ENCODE measurements at places on chromosomes 5 and 9.

- no peak for DNase-seq
Measured at GRCh38 chr9:113526841-113527240, 63.3 kb downstream of the RGS3 start.

DNA sequence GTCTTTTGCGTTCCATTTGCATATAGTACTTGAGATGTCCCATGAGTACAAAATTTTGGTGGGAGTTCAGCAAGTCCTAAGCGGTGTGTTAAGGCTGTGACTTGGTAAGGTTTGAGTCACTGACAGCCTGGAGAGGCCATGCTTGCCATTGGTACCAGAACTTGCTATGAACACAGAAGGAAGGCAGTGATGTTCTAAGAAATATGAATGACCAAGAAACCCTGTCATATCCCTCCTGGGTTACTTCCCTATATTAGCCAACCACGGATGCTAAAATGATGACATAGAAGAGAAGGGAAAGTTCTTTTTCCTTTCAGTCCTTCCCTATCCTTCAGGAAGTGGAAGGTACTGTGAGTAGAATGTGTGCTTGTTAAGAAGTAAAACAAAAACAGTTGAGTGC, 136.7 kb downstream of the GCNT1 start:
- no peak for DNase-seq

DNA sequence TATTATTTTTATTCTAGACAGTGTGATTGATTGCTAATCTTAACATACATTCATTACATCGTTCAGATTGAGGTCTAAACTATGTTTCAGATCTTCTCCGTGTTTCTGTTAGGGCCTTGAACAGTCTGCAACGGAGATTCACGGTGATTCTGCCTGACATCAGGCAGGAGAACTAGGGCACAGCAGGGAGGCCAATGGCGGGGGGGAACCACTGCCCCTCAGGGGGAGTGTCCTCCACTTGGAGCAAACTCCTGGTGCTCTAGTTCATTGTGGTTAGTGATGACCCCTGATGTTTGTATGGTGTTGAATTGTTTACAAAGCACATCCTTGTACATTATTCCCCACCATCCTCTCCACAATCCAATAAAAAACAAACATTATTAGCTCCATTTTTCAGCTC, 173.5 kb downstream of the ZNF608 start:
- no peak for DNase-seq

DNA sequence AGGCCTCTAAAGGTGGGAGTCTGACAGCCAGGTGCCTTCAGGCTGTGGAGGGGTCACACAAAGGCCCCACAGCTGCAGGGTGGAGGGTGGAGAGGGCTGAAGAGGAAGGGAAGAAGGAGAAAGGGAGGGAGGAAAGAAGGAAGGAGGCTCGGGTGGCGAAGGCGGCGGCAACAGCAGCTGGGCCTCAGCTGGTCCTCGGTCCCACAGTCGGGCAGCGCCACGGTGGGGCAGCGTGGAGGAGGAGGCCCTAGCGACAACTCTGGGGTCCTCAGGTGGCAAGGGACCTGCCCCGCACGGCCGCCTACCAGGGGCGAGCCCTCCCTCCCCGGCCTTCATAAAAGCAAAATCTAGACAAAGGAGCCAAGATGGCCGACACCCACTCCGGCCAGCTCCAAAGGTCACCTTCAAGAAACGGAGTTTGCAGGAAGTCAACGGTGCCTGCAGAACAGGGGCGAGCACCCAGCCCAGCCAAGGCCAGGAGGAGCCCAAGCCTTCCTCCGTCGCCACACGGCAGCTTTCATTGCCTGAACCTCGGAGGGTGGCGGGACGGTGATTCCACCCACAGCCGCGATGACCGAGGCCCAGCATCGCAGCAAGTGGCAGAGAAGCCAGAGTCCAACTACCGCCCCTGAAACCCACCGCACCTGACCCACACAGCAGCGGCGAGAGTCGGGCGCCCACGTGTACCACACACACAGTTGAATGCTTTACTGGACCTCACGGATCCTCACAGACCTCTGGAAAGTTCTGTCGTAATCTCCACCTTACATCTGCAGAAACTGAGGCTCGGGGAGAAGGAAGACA, 98.7 kb downstream of the VAV2 start:
- DNase-seq: no peak

DNA sequence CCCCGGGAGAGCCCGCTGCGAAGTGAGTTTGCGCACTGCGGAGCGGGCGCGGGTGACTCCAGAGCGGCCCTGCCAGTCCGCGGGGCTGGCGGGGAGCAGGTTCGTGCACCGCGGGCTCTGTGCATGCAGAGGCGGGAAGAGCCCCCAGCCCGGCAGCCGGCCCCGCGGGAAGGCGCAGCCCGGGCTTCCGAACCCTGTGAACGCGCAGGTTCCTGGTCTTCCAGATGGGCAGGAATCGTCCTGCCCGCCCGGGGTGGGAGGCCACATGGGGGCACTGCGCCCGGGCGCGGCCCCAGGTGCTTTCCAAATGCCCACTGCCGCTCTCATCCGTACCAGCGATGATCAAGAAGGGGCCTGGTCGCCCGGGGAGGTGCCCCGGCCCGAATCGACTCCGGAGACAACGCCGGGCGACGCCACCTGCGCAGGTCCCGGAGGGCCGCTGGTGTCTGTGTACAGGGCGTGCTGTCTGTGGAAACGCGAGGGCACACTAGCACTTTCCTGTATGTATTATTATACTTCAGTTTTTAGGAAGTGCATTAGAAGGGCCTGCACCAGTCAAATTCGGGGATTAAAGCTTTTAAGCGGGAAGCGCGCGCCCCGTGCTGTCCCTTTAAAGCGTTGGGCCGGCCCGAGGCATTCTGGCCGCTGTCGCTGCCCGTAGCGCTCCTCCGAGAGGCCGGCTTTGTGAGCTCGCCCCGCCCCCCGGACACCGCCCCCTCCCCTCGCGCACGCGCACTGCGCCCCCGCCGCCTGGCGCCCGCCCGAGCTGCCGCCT, at the start of gene WDR5:
Gene WDR5, plus strand, starts transcription at position 740 of the 775 bp plus-strand sequence. CDS start 3,796 bp downstream, outside the sequence.
- peak; percentile 97 for DNase-seq
